T-helper 17 cell (primary cell): ENCODE measurements at places on chromosomes 1 and 21. TPM values are rescaled to one million over a fixed set of nuclear protein-coding genes. Genes with fewer than 3 reads are reported as not detected.

PLPPR4 gene
- total RNA-seq, result not detected

SPRR2E gene
- not detected for total RNA-seq

CITED4 gene
- total RNA-seq, result 23.6 TPM

PI4KB gene
- 73.5 TPM for total RNA-seq

SH2D1B gene
- 0.22 TPM for total RNA-seq

CATSPERE gene
- total RNA-seq, result 0.47 TPM

MYCL gene
- 1.2 TPM for total RNA-seq

SPRR4 gene
- total RNA-seq, result not detected

SPRR3 gene
- not detected for total RNA-seq

DNA sequence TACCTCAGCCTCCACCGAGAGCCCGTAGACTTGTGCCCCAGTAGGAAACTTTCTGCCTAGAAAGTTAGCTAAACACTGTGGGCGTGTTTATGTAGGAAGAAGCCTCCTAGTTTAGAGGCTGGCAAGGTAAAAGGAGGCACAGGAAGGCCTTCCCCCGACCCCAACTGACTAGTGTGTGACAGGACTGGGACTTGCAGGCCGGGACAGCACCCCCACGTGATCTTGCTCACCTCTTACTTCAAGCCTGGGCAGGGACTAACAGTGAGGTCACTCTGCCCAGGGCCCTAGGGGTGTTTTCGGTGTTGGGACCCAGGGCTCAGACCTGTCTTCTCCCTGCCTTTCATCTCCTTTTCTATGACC lies 392 bp upstream of the TAGLN2 start:
- no peak for DNase-seq
- peak overlapping the region; percentile 96 for H3K27ac ChIP-seq
- peak overlapping the region; percentile 90 for H3K4me3 ChIP-seq
- peaks cover 8% of the 10 kb centered on the region for H3K36me3 ChIP-seq
- no peaks in the 10 kb centered on the region for H3K27me3 ChIP-seq

- no peak overlapping the region for H3K4me3 ChIP-seq
- H3K36me3 ChIP-seq, result peaks cover 3% of the 10 kb centered on the region
- H3K27ac ChIP-seq, result no peak overlapping the region
- H3K4me1 ChIP-seq, result peaks cover 10% of the 10 kb centered on the region
- no peak for DNase-seq
- H3K27me3 ChIP-seq, result peaks cover 66% of the 10 kb centered on the region
Measured at GRCh38 chr1:47645151-47645550, 207.3 kb downstream of the FOXD2 start.

- H3K4me3 ChIP-seq, result no peak overlapping the region
- H3K4me1 ChIP-seq, result no peaks in the 10 kb centered on the region
- no peak overlapping the region for H3K27ac ChIP-seq
- DNase-seq, result no peak
- H3K36me3 ChIP-seq, result no peaks in the 10 kb centered on the region
Measured at GRCh38 chr1:66739401-66740157, 12.7 kb upstream of the DYNLT5 start.

DNA sequence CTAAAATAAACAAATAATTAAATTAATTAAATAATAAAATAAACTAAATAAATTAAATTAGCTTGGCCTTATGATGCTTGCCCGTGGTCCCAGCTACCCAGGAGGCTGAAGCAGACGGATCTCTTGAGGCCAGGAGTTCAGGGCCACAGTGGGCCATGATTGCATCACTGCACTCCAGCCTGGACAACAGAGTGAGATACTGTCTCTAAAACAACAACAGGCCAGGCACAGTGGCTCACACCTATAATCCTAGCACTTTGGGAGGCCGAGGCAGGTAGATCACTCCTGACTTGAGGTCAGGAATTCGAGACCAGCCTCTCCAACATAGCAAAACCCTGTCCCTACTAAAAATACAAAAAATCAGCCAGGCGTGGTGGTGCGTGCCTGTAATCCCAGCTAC lies 12.2 kb upstream of the PINK1 start:
- H3K27me3 ChIP-seq, result peaks cover 33% of the 10 kb centered on the region
- H3K36me3 ChIP-seq, result no peaks in the 10 kb centered on the region
- H3K4me1 ChIP-seq, result peaks cover 3% of the 10 kb centered on the region
- no peak for DNase-seq
- no peak overlapping the region for H3K27ac ChIP-seq

DNA sequence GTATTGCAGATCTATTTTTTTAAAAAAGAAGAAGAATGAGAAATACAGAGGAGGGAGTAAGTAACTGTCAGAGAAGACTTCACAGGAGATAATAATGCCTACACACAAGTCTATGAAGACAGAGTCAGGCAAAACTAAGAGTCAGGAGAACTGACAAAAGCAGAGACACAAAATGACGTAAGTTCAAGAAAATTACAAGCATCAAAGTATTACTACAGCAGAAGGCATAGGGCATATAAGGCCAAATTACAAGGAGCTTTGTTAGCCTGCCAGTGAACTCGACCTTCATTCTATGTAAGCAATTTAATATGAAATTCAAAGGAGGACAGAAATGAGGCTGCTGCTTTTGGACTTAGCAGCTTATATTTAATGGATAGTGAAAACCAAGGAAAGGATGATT lies 23.7 kb downstream of the FAF1 start:
- no peaks in the 10 kb centered on the region for H3K27me3 ChIP-seq
- peaks cover 34% of the 10 kb centered on the region for H3K4me1 ChIP-seq
- peak overlapping the region; percentile 19 for H3K27ac ChIP-seq
- H3K36me3 ChIP-seq, result no peaks in the 10 kb centered on the region

GRCh38 chr1:154764181-154764580 lies 105.9 kb downstream of the KCNN3 start:
- H3K27ac ChIP-seq, result no peak overlapping the region
- H3K36me3 ChIP-seq, result no peaks in the 10 kb centered on the region
- no peak overlapping the region for H3K4me3 ChIP-seq
- H3K27me3 ChIP-seq, result peaks cover 35% of the 10 kb centered on the region
- H3K4me1 ChIP-seq, result peaks cover 6% of the 10 kb centered on the region

DNA sequence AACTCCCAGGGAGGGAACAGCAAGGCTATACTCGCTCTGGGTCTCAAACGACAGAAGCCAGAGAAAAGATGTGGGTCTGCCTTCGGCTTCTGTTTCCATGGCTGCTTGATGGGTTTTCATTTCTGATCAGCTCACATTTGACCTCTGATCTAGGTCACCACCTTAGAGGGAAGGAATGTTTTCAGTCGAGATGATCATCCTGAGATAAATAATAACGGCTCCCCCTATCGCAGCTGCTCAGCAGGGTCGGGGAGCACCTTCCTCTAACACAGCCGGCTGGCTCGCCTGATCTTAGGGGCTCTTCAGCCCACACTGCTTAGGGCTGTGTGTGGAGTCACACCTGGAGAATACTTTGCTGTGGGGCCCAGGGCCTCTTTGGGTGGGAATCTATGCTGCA lies 53.1 kb upstream of the ZNF648 start:
- H3K4me1 ChIP-seq, result peaks cover 3% of the 10 kb centered on the region
- no peaks in the 10 kb centered on the region for H3K36me3 ChIP-seq
- no peak overlapping the region for H3K27ac ChIP-seq
- H3K4me3 ChIP-seq, result no peak overlapping the region

GRCh38 chr21:43639470-43640353 lies 19.6 kb downstream of the HSF2BP start:
- H3K4me3 ChIP-seq, result no peak overlapping the region
- peaks cover 2% of the 10 kb centered on the region for H3K4me1 ChIP-seq
- H3K36me3 ChIP-seq, result no peaks in the 10 kb centered on the region
- peaks cover 6% of the 10 kb centered on the region for H3K27me3 ChIP-seq

GRCh38 chr21:15138490-15138889 lies 73.7 kb upstream of the NRIP1 start:
- H3K4me1 ChIP-seq, result no peaks in the 10 kb centered on the region
- no peak for DNase-seq
- peaks cover 3% of the 10 kb centered on the region for H3K36me3 ChIP-seq
- H3K27ac ChIP-seq, result no peak overlapping the region
- H3K4me3 ChIP-seq, result no peak overlapping the region

GRCh38 chr1:202762019-202762418 lies 46.2 kb downstream of the KDM5B start:
- H3K4me3 ChIP-seq, result no peak overlapping the region
- H3K27ac ChIP-seq, result peak overlapping the region; percentile 67
- no peak for DNase-seq
- H3K36me3 ChIP-seq, result peaks cover 5% of the 10 kb centered on the region
- H3K27me3 ChIP-seq, result no peaks in the 10 kb centered on the region

- H3K36me3 ChIP-seq, result no peaks in the 10 kb centered on the region
- no peak overlapping the region for H3K27ac ChIP-seq
- H3K4me1 ChIP-seq, result no peaks in the 10 kb centered on the region
- no peak for DNase-seq
- no peak overlapping the region for H3K4me3 ChIP-seq
Measured at GRCh38 chr1:98651116-98651632, 10.3 kb upstream of the SNX7 start.

- no peak for DNase-seq
- H3K4me3 ChIP-seq, result peak overlapping the region; percentile 39
Measured at GRCh38 chr1:2590233-2591141, 3.9 kb downstream of the PRXL2B start.

- peak overlapping the region; percentile 94 for H3K4me3 ChIP-seq
- H3K4me1 ChIP-seq, result peaks cover 29% of the 10 kb centered on the region
- H3K36me3 ChIP-seq, result peaks cover 6% of the 10 kb centered on the region
- no peaks in the 10 kb centered on the region for H3K27me3 ChIP-seq
- peak; percentile 31 for DNase-seq
Measured at GRCh38 chr1:44212355-44213221, 683 bp upstream of the DMAP1 start.

- peaks cover 20% of the 10 kb centered on the region for H3K27me3 ChIP-seq
- peaks cover 12% of the 10 kb centered on the region for H3K4me1 ChIP-seq
- peak overlapping the region; percentile 57 for H3K4me3 ChIP-seq
- peak; percentile 59 for DNase-seq
- no peak overlapping the region for H3K27ac ChIP-seq
Measured at GRCh38 chr1:6438047-6438525, 13.5 kb downstream of the ESPN start.

- no peak overlapping the region for H3K27ac ChIP-seq
- no peak for DNase-seq
- peaks cover 5% of the 10 kb centered on the region for H3K27me3 ChIP-seq
- peaks cover 6% of the 10 kb centered on the region for H3K4me1 ChIP-seq
- no peaks in the 10 kb centered on the region for H3K36me3 ChIP-seq
Measured at GRCh38 chr1:154129391-154129970, 25.4 kb downstream of the NUP210L start.

GRCh38 chr1:234970401-234970730 lies 158.3 kb downstream of the TOMM20 start:
- H3K4me3 ChIP-seq, result no peak overlapping the region
- no peak for DNase-seq
- H3K27ac ChIP-seq, result peak overlapping the region; percentile 91
- H3K4me1 ChIP-seq, result peaks cover 38% of the 10 kb centered on the region
- H3K36me3 ChIP-seq, result no peaks in the 10 kb centered on the region

DNA sequence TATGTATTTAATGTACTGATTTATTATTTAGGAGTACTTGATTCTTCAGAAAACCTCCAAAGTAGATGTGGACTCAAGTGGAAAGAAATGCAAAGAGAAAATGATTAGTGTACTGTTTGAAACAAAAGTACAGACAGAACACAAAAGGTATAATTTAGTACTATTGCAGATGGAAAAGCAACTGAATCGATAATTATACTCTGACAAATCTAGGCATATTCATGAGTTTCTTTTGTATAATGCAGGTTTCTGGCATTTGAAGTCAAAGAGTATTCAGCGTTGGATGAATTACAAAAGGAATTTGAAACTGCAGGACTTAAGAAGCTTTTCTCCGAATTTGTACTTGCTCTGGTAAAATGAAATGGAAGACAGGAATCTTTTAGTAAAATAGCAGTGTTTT lies 12.5 kb downstream of the RWDD3 start:
- DNase-seq, result no peak
- no peak overlapping the region for H3K27ac ChIP-seq
- no peak overlapping the region for H3K4me3 ChIP-seq

DNA sequence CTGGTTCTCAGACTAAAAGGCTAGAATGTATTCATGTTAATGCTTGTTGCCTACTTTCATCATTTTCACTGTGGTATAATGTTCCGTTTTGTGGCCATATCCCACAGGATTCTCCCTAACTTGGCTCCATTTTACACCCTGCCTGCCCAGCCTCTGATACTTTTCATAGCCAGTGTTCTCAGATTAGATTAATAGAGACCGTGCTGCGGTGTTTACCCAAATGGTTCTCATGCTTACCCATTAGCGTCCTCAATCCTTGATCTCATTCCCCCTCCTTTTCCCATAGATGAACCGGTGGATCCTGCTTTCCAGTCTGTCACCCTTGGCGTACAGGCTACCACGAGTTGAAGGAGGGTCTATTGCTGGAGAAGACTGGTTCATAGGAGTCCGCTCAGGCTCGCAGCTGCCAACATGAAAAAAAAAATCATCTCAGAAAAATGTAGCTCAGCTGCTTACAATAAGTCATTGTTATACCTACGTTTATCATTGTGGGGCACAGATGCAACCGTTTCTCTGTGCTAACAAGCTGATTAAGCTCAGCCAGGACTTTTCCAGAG lies 78.7 kb downstream of the SETD4 start:
- no peak overlapping the region for H3K4me3 ChIP-seq
- DNase-seq, result no peak
- peaks cover 49% of the 10 kb centered on the region for H3K27me3 ChIP-seq
